ENCODE measurements at places on chromosomes 12 and 14.

DNA sequence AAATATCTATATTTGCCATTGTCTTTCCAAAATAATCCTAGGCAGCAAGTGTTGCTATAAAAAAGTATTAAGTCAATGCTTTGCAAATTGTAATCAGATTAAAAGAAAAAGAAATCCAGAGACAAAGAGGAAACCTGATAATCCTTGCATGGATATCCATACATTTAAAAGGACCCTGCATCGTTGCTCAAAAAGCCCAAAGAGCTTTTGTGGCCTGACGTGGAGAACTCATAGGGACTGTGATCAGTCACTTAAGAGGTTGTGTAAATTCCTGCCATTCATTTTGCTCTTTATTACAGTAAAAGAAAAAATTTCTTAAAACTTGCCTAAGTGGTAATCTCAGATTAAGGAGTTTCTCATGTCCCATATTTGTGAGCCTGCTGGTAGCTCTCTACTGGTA, 392.6 kb downstream of the C12orf75 start:
- no peak for DNase-seq

GRCh38 chr12:103948746-103949406, 16.8 kb upstream of the TDG start:
- DNase-seq, result no peak

GRCh38 chr12:106633451-106633823, 50.6 kb downstream of the RFX4 start:
- no peak for DNase-seq

GRCh38 chr14:60153991-60154390, 11.2 kb downstream of the DHRS7 start:
- no peak for DNase-seq

DNA sequence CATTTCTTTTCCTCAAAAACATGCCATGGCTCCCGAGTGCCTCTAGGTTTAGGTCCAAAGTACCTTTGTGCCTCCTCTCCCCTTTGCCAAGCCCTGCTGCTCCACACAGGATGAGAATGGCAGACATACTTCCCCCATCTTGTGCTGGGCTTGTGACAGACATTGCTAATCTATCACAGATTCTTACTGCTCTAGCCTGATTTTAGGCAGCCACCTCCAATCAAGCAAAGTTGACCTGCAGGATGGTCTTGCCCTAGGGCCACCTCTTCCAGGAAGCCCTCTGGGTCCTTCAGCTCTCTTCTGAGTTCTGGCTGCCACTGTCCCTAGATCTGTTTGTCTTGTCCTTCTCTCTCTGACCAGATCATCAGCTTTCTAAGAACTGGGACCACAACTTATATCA, 20.5 kb downstream of the FOXN4 start:
- DNase-seq, result no peak

DNA sequence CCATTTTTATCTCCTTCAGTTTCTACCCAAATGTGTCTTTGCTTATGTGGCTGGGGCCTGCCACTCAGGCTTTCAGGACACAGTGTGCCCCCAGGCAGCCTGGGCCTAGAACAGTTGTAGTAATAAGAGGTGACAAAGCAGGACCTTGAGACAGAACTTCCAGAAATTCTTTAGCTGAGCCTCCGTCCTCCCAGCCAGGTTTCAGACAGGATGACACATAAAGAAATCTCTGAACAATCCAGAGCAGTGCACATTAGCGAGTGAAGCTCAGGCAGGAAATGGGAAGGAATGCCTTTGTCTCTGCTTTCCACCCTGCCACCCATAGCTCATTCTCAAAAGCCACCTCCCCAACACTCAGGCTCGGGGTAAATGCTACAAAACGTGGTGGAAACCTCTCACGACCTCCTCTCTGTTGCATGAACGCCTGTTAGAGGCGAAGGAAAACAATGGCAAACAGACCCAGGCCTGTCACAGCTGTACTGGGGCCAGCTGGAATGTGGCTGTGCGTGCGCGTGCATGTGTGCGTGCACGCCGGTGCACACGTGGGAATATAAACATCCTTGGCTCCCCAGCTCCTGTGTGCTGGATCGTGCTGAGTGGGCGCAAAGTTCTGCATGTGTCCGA, 286.7 kb downstream of the ZFP36L1 start:
- peak; percentile 63 for DNase-seq

DNA sequence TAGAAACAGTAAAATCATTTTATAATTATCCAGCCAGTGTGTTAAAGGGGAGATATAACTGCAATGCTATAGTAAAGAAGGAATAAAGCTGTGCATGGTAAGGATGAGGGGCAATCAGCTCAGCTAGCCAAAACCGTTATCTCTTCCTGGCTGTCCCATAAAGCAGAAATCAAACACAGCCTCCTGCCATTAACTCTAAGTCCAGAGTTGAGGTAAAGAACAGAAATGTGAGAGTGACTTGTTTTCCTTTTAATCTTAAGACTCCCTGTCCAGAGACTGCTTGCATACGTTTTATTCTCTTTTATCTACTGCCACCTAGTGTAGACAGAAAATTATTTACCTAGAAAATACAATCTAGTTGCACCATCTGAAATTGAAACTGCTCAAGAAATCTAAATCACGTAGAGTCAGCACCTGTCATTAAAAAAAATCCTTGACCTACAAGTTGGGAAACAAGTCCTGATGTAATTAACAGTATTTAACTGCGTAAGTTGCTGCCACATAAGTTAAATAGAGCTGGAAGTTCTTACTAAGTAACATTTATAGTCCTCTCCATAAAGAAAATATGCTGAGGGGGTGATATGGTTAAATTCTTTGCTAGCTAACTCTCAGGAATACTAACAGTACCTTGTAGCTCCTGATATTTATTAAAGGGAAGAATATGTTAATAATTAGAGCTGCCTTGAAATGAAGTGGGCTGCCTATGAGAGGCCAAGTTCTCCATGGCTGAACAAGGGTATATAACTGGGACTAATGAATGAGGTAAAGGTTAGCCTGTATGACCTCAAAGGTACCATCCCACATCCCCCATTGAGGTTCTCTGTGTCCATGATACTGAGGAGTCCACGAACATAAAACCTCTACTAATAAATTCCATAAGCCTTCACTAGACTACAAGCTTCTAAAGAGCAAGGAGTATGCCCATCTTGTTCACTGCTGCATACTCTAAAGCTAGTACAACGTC, 62.7 kb downstream of the GALNT4 start:
- DNase-seq, result peak; percentile 17

DNA sequence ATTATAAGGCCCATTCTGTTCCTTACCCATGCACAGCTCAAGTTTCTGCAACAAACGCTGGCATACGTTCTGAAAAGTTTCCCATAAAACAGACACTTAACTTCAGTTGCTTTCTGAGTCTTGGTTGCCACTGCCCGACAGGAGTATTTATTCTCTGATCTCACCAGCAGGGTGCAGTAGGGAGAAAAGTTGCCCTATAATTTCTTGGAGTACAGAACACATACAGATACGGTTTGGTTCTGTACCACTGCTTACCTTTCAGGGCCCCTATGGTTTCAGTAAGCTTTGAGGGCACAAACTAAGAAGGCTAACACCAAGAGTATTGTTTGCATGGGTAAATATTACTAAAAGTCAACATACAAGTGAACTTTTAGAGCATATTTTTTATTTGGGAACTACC, 77.9 kb downstream of the SPATA7 start:
- no peak for DNase-seq

GRCh38 chr14:68124979-68125731, 305.6 kb downstream of the RAD51B start:
- no peak for DNase-seq

GRCh38 chr14:57725399-57726077, 140.4 kb downstream of the SLC35F4 start:
- no peak for DNase-seq
